ENCODE measurements at places on chromosomes 12 and 14. TPM values are rescaled to one million over a fixed set of nuclear protein-coding genes. Genes with fewer than 3 reads are reported as not detected.
A peak's percentile ranks its signal among the peaks of the same experiment; 100 is the strongest.

The KLHL33 gene
- total RNA-seq = 0.12 TPM

The PLD4 gene
- total RNA-seq = not detected

The KMT2D gene
- total RNA-seq = 49.0 TPM

The DERA gene
- total RNA-seq = 28.4 TPM

The GPR162 gene
- total RNA-seq = 0.31 TPM

The TAS2R7 gene
- not detected for total RNA-seq

The RPGRIP1 gene
- total RNA-seq = not detected

The MYO1H gene
- total RNA-seq = not detected

The CD69 gene
- total RNA-seq = 120 TPM

The IFNG-AS1 gene
- total RNA-seq = 0.48 TPM

The DNAI7 gene
- total RNA-seq = not detected

The TGM1 gene
- total RNA-seq = 4.5 TPM

GRCh38 chr12:87801860-87802720, 227.1 kb downstream of the C12orf50 start:
- DNase-seq = no peak

DNA sequence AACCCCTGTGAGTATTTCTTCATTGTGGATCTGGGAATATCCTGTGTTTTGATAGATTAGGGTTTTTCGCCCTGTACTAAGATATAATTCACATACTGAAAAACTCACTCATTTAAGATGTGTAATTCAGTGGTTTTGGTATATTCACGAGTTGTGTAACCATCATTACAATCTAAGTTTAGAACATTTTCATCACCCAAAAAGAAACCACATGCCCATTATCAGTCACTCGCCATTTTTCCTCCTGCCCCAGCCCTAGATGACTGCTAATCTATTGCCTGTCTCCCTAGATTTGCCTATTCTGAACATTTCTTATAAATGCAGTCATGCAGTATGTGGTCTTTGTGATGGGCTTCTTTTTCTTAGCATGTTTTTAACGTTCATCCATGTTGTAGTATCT, 67.9 kb upstream of the ATF1 start:
- no peak for DNase-seq

GRCh38 chr14:105123981-105124765, 44.4 kb downstream of the JAG2 start:
- DNase-seq = no peak

DNA sequence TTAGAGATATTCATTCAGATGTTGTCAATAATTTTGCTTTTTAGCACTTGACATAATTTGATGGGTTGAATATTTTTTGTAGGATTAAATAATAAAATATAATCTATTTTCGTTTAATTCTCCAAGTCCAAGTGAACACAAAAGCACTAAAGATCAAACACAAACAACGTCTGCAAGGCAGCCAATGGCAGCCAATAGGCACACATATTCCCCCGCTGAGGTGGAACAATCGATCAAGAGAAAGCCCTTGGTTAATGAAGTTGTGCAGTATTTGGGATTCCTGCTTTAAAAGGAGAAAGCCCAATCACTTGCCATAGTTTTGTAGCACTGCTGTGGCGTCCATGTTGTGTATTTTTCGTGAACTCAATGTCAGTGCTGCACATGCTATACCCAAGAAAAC, 1.5 kb downstream of the DHRS7 start:
- no peak for DNase-seq

GRCh38 chr14:102084931-102085330, 1.9 kb downstream of the HSP90AA1 start:
- no peak for DNase-seq

DNA sequence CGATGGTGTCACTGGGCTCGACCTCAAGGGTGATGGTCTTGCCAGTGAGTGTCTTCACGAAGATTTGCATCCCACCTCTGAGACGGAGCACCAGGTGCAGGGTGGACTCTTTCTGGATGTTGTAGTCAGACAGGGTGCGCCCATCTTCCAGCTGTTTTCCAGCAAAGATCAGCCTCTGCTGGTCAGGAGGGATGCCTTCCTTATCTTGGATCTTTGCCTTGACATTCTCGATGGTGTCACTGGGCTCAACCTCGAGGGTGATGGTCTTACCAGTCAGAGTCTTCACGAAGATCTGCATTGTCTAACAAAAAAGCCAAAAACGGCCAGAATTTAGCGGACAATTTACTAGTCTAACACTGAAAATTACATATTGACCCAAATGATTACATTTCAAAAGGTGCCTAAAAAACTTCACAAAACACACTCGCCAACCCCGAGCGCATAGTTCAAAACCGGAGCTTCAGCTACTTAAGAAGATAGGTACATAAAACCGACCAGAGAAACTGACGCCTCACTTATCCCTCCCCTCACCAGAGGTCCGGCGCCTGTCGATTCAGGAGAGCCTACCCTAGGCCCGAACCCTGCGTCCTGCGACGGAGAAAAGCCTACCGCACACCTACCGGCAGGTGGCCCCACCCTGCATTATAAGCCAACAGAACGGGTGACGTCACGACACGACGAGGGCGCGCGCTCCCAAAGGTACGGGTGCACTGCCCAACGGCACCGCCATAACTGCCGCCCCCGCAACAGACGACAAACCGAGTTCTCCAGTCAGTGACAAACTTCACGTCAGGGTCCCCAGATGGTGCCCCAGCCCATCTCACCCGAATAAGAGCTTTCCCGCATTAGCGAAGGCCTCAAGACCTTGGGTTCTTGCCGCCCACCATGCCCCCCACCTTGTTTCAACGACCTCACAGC, 717 bp downstream of the UBC start:
- peak; percentile 97 for DNase-seq

GRCh38 chr14:78282437-78282836, 112.3 kb downstream of the NRXN3 start:
- no peak for DNase-seq

DNA sequence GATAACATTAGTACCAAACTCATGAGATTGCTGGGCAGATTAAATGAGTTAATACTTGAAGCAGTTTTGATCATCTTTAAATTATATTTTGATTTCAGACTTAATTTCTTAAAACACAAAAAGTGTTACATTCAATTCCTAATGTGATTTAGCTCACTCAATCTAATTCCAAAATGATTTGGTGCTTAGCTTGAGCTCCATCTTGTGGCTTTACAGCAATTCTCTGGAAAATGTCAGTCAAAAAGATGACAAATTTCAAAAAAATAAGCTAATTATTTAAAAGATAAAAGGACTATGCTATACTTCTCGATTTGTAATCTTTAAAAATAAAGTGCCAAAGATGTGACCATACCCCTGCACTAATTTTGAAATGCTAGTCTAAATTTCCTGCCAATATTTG, 10.1 kb downstream of the LLPH start:
- DNase-seq = no peak

- DNase-seq = no peak
These were observed 170.0 kb downstream of the ZFP36L1 start for GRCh38 chr14:68622856-68623255.

DNA sequence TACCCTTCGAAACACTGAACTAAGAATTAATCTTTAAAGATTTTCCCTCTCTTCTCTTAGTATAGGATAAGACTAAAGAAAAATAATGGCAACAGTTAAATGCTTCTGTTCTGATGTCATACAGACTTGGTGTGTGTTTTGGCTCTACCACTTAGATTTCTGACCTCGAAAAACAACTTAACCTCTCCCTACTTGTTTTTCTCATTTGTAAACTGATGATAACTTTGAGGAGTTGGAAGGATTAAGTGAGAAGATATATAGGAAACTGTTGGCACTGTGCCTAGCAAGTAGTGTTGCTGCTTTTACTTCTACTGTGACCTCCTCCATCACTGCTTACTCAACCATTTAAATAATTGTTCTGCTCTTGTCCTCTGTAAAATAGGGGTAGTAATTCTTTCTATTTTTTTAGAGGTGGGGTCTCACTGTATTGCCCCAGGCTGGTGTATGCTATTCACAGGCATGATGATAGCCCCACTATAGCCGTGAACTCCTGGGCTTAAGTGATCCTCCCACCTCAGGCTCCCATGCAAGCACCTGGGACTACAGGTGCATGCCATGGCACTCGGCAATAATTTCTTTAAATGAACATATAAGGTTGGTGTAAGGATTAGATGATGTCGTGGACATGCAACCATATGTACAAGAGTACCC, 22.4 kb downstream of the PALS1 start:
- no peak for DNase-seq

- DNase-seq = no peak
These were observed 15.8 kb upstream of the SLC16A7 start for GRCh38 chr12:59580050-59580449.

- DNase-seq = peak; percentile 69
These were observed 30.5 kb upstream of the PLEKHG3 start for GRCh38 chr14:64673748-64674147.

- DNase-seq = no peak
These were observed 59.0 kb downstream of the VCPKMT start for GRCh38 chr14:50057331-50057730.

- no peak for DNase-seq
These were observed 122.8 kb downstream of the AACS start for GRCh38 chr12:125187780-125188741.

DNA sequence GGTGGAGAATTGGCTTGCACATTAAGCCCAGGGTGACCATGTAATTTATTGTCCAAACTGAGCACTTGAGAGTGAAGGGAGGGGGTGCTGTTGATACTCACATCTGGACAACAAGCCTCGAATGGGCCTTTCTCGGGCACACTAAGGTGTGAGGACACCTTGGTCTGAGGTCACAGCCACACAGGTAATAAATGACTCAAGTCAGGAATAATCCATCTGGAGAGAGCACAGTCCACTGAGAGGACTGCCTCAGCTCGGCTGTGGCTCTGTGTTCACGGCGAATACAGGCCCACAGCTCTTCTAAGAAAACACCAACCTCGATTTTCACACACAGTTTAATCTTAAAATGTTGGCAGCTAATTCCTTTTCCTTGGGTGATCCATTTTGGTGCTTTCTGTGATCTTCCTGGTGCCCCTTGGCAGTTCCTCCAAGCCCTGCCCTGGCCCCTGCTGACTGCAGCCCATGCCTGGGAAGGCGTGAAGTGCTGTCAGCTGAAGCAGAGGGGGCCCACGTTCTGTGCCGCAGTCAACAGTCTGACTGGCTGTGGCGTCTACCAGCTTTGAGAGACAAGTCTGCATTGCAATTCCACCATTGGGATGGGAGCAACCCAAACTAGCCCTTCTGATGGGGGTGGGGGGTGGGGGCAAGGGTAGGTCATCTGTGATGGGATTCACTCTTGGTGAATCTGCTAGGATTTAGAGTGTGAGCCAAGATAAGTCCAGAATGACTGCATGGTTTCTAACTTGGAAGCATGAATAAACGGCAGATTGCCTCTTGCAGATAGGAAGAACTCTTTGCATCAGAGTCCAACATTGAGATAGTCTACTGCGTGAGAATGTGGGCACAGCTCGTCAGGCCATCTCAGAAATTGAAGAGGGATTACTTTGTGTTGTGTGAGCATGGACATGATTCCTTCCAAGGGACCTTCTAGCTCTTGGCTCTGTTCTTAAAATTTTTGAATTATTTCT, 42.8 kb downstream of the ZNF664 start:
- DNase-seq = no peak

DNA sequence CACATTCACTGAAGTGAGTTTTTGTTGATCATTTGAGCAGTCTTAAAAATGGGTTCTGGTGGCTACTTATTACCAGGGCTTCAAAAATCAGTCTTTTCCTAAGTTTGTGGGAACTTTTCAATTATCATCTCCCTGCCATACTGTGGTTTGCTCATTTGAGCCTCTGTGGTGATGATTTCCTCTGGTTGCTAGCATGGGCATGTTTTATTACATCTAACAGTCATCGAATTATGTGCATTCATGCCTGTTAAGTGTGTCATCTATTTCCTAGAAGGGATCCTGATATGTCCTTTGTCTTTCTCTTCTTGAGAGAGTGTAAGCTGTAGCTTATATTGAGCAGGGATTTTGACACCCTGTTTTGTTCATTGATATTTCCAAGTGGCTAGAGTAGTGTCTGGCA, 116.8 kb downstream of the WIF1 start:
- no peak for DNase-seq

DNA sequence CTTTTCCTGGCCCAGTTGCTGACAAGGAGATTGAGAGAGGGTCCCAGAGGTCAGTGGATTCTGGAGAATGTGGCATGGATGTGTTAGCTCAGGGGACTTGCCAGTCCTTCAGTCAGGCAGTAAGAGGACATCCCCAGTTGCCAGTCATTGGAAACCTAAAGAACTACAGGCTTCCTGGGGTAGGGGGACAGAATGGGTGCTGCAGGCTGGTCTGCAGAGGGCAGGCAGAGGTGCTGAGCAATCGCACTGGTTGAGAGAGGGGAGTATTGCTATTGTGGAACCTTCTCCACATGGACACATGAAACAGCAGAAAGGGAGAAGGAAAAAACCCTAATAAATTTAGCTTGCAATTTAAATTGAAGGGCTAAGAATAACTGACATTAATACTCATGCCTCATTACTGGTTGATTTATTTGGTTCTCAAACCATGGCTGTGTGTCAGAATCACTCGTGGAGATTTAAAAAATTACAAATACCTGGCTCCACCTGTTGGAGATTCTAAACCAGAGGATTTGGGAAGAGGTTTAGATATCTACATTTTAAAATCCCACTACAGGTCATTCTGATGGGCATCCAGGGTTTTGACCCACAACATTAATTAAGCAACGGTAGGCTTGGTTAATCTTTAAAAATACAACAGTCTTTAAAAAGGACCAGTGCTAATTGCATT, 71.2 kb upstream of the SLC38A2 start:
- no peak for DNase-seq

GRCh38 chr14:88727057-88727456, 65.7 kb downstream of the EML5 start:
- no peak for DNase-seq

DNA sequence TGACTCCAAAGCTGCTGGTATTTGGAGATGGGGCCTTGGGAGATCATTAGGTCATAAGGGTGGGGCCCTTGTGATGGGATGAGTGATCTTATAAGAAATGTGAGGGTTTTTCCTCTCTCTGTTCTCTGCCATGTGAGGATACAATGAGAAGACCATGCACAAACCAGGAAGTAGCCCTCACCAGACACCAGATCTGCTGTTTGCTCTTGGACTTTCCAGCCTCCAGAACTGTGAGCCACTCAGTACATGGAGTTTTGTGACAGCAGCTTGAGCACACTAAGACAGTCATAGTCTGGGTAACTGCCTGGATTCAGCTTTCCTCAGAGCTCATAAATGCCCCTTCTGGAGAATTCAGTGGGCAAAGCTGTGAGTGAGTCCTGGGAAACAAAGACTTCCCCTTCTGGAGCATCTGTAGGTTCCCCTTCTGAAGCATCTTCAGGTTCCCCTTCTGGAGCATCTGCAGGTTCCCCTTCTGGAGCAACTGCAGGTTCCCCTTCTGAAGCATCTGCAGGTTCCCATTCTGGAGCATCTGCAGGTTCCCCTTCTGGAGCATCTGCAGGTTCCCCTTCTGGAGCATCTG, 11.0 kb upstream of the PPP4R3A start:
- DNase-seq = no peak

DNA sequence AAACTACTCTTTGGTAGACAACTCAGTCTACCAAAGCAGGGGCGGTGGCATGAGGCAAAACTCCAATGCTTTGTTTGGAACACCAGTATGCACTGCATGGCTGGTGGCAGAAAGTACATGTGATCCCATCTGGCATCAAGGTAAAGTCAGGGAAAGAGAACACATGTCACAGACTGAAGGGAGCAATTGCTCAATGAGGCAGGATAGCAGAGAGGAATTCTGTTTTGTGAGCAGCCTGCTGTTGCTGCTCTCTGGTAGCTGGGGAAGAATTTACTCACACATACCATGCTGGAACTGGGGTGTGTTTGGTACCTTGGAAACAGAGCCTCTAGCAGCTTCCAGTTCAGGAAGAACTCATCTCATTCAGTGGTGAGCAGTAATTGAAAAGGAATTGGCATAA, 84.8 kb downstream of the HELB start:
- no peak for DNase-seq

Measured in activated CD4-positive, alpha-beta memory T cell treated with anti-CD3 and anti-CD28 coated beads for 36 hours (primary cell).